ENCODE measurements at places on chromosomes 3 and 15. TPM values are rescaled to one million over a fixed set of nuclear protein-coding genes. Genes with fewer than 3 reads are reported as not detected.

NR2E3 gene
- total RNA-seq = not detected

GP9 gene
- not detected for total RNA-seq

SCN11A gene
- not detected for total RNA-seq

SNTN gene
- not detected for total RNA-seq

GRCh38 chr3:170440344-170440743, 21.7 kb downstream of the CLDN11 start:
- DNase-seq = no peak

- DNase-seq = no peak
These were observed 40.0 kb downstream of the TNK2 start for GRCh38 chr3:195868336-195868865.

GRCh38 chr3:188664795-188665194, 507.0 kb upstream of the TPRG1 start:
- no peak for DNase-seq

DNA sequence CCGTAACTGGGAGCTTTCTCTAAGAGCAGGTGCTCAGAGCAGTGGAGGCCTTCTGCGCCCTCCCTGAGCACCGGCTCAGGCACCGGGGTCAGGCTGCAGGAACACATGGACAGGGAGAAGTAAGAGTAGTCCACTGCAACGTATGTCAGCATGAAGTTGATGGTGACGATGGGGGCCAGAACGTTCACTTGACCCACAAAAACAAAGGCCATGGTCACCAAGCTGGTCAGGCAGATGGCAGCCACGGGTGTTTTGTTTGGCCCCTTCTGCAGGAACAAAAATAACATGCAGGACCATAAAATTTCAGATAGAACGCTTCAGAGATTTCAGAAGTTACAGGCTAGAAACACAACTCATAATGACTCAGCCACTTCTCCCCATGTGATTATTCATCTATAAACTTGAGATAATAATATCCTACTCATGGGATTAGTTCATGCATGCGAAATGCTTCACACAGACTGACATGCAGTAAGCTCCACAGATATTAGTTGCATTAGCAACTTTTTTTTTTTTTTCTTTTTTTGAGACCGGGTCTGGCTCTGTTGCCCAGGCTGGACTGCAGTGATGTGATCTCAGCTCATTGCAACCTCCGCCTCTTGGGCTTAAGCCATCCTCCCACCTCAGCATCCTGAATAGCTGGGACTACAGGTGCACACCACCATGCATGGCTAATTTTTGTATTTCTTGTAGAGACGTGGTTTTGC, 52.2 kb upstream of the HEG1 start:
- peak; percentile 71 for DNase-seq

DNA sequence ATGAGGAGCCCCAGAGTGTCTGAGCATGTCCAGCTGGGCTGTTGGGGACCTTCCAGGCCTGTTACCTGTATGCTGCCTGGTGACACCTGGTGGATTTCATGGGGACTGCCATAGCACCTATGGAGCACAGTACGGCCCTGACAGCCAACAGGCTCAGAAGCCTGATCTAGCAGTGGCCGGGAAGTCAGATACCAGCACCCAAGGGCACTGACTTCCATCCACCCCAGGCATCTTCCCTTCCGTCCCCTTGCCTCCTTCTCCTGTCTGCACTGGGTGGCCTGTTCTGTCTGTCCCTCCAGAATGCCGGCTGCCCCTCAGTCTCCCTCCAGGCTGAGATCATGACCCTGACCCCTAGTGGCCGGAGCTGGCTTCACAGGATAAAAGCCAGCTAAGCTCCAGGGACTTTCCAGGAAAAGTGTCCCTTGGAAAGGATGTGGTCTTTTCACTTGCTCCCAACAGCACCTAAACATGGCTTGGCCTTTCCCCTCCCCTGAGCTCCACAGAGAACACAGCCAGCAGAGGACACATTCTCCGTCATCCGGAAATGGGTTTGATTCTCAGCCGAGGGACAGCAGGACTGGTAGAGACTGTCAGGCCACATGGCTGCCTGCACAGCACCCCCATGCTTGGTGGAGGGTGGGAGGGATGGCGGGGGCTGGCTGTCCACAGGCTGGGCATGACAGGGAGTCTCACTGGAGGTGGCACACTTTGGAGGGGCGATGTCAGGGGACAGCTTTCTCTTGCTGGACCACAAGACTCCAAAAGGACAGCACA, 9.5 kb downstream of the RPS17 start:
- DNase-seq = peak; percentile 48

DNA sequence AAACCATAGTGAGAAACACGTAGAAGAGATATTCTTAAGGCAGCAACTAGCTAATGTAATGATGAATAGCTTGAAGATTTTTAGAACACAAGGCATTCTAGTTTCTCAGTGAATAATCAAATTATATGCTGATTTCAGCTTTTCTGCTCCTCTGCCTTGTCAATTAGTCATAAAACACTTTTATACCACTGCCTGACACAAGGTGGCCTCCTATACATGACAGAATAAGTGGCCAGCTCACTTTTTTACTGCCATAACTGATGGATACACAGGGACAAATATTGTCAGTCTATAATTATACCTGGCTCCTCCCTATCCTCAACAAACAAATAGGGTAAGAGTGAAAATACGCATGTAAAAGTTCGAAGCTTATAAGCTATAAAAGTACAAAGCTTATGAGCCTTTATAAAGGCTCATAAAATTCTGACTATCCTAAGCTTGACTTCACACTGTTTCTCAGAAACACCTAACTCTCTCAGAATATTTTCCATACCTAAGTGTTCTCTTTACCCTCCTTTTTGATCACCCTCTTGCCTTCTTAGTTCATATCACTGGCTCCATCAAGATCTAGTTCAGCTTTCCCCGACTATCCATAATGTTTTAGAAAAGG, 81.6 kb downstream of the HERC1 start:
- no peak for DNase-seq

DNA sequence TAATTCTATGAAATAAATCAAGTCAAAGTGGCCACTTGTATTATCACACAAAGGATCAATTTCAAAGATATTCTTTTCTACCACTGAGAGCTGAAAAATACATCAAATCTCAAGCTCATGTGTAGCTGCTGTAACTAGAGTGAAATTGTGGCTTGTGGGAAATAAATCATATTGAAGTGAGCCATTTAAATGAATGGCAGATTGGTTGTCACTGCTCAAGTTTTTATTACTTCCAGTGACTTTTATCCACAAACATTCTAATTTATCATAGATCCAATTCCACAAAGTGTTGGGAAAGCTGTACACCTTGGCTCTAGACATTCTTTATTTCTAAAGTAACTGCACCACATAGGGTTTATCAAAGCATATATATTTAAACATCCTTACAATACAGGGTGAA, 285.4 kb downstream of the CNTN3 start:
- DNase-seq = no peak

DNA sequence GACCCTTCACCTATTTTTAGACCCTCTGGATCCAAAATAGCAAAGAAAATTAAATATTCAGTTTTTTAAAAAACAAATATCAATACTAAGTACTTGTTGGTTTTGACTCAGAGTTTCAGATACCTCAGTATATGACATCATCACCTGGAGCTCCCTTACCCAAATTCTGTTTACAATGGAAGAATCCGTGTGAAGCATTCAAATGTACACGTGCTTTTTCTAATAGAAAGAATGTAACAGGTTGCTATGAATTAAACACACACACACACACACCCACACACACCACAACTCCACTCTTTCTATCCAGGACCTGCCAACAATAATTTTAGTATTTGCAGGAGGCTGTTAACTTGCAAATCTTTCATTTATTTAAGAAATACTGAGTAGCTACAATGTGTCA, 221.8 kb downstream of the THRB start:
- no peak for DNase-seq

Measured in MG63 (cell line).